ENCODE measurements at places on chromosomes 5 and 9. TPM values are rescaled to one million over a fixed set of nuclear protein-coding genes. Genes with fewer than 3 reads are reported as not detected.

- no peak for DNase-seq
Observed at GRCh38 chr9:109975574-109976295, 195.7 kb downstream of the PALM2AKAP2 start.

- DNase-seq: no peak
Observed at GRCh38 chr9:126125177-126125576, 201.5 kb upstream of the MVB12B start.

GRCh38 chr9:77427256-77427927 is 220.7 kb downstream of the GNA14 start:
- DNase-seq: peak; percentile 84

DNA sequence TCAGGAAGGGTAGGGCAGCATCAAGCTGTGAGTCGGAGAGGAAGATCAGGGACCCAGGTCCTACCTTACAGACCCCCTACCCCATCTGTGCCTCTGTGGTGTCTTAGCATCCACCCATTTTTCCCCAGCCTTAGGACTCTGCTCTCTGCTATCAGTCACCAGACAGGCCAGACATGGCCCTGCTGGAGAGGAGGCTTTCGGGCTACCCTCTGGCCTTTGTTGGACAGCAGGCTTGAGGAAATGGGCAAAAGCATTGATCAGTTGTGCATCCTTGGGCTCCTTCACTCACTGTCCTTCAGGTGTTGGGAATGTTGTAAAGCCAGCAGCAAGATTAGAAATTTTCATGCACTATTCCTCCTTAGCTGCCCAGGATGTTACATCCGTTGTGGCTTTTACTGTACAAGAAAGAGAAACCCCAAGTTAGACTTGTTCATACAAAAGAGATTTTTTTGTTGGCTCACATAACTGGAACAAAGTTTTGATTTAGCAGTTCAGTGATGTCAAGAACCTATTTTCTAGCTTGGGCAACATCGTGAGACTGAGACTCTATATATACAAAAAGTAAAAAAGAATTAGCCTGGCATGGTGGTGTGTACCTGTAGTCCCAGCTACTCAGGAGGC is 17.4 kb upstream of the TNFAIP8 start:
- no peak for DNase-seq

GRCh38 chr5:174383210-174384167 is 338.0 kb downstream of the NSG2 start:
- DNase-seq: no peak

DNA sequence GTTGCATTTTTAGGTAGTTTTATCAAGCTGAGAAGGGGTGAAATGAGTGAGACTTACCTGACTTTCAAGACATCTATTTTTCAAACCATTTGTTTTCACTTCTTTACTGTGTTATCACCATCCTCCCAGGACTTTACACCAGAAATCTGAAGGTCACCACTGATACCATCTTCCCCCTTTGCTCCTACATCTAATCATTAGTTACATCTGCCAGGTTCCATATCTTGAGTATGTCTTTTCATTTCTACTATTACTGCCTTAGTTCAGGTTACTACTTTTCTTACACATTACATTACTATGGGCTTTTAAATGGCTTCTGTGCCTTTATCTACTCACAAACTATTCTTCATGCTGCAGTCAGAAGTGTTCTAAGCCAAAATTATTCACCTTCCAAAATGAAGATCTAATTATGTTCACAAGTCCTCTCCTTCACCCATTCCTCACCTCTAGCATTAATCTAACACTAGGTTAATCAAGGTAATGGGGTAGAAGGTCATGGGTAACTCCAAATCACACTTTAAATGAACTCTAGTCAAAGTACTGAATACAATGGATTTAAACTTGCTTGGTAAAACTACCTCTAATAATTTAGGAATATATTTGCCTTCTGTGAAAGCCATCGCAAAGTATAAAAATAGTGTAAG is 2.1 kb upstream of the HSDL2 start:
- DNase-seq: no peak

Gene IL7R
- total RNA-seq: 0.05 TPM

Gene WDR38
- total RNA-seq: not detected

Gene ASS1
- 64.6 TPM for total RNA-seq

Data from renal cortical epithelial cell (primary cell).